Eye (tissue), 1 donor: ENCODE measurements at places on chromosomes 6 and 20.
A peak's percentile ranks its signal among the peaks of the same experiment; 100 is the strongest.

DNA sequence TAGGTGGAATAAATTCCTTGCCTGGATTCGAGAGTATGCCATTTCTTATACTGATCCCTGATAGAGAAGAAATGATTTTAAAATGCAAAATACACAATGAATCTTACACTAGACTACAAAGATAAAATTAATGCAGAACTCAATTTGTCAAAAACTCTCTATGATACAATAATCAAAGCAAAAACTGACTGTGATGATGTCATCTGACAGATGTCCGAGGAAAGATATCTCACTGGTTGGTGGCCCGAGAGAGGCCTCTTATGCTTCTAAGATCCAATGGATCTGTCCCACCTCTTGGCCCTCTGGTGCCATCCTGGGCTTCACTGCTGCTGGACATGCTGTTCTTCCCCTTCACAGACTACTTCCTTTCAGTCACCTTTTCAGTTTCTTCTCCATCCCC is 14.4 kb upstream of the GSTA4 start:
- no peak for DNase-seq

- DNase-seq, result no peak
Observed at GRCh38 chr6:158653577-158654354, 3.9 kb downstream of the SYTL3 start.

DNA sequence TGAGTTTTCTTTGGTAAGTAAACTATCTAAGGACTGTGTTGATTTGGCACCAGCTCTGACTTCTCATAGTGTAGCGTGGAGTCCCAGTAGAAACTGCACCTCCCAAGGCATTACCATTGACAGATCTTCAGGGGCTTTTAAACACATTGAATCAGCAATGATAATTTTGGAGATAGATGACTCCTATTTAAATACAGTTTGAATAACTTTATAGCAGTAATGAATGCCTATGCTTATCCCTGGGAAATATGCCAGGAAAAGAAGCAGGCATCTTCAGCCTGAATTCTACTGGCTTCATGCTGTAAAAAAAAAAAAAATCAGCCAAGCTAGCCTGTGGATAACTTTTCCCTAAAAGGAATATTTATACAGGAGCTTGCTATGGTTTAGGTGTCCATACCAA is 895.9 kb downstream of the EYS start:
- no peak for DNase-seq

DNA sequence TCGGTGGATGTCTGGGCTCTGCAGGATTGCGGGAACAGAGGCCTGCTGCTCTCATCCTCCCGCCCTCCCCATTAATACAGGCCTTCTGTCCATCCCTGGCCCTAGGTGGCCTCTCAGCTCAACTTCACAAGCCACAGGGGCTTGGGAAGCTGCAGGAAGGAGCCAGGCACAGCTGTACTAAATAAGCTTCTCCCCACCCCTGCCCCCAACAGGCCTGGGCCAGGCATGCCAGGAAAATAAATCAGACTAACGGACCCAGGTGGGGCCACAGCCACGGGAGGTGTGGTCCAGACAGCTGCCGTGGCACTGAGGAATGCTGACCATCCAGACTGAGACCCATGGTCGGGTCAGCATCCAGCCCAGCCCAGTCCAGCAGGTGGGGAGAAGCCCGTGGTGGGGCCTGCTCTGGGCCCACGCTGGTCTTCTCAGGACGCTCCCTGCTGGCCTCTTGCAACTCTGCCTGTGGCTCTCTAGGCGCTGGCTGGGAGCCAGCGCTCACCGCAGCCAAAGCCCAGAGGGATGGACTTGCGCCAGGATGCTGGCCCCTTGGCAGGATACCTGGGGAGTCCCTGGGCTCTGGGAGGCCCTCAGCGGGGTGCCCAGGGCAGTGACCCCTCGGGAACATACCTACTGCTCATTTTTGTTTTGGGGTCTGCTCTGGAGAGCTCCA is 8.6 kb upstream of the YTHDF1 start:
- peak; percentile 58 for DNase-seq

DNA sequence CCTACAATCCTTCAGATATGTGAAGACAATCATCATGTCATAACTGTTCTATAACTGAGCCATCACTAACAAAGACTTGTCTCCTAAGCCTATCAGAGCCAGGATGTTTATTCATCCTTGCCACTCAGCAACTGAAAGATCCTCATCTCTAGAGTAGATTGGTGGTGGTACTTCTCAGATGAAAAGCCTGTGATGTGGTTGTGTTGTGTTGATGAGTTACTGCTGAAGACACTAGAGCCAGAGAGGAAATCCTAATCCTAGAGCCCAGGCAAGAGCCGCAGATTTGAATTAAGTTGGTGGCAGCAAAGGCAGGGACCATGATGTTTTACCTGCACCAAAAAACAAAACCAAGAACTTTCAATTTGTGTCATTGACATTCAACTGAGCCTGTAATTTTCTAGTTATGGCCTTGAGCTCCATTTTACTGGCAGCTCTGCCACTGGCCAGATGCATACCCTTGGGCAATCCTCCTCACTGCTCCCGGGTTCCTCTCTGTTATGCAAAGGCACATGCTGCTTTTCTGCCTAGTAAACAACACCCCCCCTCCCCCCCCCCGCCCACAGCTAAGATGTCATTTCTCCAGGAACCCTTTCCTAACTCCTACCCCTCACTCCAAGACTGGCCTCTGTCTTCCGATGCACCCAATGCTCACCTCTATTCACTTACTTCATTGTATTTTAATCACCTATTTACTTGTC is 50.2 kb upstream of the REV3L start:
- DNase-seq, result no peak

DNA sequence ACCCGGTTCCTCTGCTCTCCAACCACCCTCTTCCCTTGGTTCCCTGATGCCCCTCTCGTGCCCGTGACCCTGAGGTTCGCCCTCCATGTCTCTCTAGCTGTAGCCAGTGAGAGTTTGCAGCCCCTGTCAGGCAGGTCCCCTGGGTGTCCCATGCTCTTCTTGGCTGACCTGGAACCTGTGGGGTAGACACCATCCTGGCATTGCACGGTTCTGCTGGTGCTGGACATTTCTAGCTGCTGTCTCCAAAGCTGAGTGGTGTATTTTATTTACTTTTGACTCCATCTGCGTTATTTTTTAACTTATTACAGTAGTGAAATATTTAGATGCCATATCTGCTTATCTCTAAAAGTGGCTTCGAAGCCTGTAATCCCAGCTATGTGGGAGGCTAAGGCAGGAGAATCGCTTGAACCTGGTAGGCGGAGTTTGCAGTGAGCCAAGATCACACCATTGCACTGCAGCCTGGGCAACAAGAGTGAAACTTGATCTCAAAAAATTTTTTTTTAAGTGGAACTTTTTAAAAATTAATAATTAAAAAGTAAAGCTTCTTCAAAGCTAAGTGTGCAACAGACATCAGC is 12.5 kb downstream of the ENTPD6 start:
- no peak for DNase-seq

DNA sequence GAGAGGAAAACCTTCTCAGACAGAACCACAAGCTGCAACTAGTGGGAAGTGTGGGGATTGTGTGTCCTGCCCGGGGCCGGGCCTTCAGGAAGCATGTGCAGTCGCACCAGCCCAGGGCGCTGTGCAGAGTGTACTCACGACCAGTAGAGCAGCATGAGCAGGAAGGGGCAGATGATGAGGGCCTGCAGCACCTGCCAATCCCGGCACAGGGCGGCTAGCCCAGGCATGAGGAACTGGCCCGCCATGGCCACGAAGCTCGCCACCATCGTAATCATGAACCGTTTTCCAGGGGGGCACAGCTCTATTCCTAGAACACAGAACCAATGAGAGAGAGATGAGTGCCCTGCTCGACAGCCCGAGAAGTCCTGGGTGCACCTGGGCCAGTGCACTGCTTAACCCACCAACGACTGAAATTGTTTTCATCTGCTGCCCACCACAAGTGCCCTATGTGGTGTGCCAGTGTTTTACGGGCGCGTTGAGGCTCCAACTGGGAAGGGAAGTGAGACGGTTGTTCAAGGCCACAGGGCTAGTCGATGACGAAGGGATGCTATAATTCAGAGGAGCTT is 65.0 kb downstream of the PSMG4 start:
- DNase-seq, result no peak

DNA sequence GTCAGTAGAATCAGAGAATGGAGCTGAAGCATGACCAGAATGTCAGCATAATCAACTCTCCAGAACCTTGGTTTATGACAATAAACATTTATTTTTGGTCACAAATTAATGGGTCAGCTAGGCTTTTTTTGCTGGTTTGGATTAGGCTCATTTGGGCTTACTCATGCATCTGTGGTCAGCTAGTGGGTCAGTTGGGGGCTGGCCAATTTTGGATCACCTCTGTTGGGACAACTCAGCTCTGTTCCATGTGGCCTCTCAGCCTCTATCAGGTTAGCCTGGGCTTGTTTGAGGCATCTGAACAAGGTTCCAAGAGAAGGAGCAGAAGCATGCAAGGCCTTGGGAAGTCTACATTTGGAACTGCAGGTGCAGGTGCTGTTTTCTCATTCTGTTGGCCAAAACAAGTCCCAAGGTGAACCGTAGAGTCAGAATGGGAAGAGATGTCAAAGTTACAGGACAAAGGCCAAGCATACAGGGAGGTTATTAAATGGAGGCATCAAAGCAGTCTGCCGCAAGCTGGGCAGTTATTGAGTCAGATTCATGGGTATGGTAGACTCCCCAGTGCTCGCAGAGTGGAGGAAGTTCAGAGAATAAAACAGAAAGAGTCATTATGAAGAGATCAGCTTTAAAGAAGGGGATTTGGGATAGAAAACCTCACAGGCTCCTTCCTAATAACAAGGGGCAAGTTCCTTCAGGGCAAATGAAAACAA is 173.0 kb downstream of the PLCB4 start:
- no peak for DNase-seq

DNA sequence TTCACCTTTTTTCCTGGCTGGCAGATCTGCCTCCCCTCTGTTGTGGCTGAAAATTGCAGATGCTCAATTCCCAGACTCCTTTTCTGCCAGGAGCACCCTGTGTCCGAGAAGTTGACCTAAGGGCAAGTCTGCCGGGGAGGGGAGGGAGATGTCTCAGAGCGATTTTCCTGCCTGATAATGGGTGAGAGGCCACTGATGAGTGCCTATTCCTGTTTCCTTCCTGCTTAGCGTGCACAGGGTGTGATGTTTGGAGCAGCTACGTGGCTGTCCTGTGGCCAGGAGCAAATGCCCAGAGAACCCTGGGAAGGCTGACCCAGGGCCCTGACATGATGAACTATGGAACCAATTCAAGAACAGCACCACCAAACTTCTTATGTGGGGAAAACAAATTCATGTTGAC is 22.5 kb downstream of the SOX4 start:
- no peak for DNase-seq

- no peak for DNase-seq
Observed at GRCh38 chr6:165519316-165519715, 143.7 kb downstream of the PDE10A start.

DNA sequence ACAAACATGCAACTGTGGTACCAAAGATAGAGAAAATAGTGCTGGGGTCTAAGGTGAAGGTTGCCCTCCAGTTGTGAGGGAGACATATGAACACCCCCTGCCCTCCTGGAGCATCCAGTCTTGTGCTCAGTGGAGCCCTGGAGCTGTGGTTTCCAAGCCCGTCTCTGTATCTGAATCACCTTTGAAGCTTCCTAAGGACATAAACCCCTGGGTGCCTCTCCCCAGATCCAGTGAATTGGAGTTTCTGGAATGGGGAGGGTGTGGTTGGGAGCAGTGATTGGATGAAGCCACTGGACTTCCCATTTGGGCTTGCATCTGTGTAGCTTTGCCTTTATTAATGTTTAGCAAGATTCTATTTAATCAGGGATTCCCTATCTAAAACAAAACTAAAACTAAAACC is 22.4 kb upstream of the E2F3 start:
- DNase-seq, result no peak

DNA sequence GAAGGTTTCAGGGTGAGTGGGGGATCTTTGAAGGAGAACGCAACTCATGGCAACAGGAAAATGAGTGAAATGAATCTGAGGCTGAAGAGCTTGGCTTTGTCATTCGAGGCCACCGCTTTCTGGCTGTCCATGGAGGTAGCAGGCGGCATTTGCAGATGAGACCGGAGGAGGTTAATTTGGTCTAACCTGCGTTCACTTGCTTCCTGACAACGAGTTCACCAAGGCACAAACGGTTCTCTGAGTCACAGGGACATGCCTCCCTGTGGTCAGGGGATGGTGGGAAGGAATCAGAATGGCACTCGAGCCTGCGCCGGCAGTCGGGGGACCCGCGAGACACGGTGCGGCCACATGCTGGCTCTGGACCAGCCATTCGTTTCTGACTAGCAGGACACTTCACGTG is 75.0 kb downstream of the IRF4 start:
- DNase-seq, result no peak

GRCh38 chr20:23664954-23665353 is 23.9 kb downstream of the CST4 start:
- DNase-seq, result no peak

DNA sequence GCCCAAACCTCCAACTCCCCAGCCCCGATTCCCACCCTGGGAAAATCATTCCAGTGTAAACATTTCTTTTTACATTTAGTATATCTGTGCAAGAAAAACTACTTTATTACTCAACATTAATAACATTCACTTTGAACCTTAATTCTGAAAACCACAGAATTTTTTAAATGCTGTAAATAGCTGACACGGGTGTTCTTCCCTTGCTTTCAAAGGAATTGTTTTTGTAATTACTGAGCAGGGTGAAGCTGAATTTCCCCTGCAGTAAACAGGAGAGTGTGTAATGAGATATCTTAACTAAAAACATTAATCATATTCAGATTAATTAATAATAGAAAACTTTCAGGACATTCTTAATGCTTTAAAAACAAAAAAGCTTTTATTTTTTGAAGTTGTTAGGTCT is 99.3 kb upstream of the CITED2 start:
- DNase-seq, result no peak

DNA sequence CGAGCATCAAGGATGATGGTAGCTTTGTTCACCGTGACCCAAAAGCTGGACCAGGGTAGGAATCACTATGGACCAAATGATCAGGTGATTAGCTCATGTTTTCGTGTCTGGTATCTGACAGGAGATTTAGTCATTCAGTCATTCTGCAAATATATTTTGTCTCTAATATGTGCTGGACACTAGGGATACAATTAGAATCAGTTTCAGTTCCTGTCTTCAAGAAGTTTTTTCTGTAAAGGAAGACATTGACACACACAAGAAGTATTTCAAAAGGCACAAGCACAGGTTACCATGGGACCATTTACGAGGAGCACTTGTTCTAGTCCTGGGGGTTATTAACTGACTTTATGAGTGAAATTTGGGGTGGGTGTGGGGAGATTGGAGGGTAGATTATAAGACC is 244.9 kb downstream of the HIVEP2 start:
- DNase-seq, result no peak
